ENCODE measurements at places on chromosomes 3 and 15.

DNA sequence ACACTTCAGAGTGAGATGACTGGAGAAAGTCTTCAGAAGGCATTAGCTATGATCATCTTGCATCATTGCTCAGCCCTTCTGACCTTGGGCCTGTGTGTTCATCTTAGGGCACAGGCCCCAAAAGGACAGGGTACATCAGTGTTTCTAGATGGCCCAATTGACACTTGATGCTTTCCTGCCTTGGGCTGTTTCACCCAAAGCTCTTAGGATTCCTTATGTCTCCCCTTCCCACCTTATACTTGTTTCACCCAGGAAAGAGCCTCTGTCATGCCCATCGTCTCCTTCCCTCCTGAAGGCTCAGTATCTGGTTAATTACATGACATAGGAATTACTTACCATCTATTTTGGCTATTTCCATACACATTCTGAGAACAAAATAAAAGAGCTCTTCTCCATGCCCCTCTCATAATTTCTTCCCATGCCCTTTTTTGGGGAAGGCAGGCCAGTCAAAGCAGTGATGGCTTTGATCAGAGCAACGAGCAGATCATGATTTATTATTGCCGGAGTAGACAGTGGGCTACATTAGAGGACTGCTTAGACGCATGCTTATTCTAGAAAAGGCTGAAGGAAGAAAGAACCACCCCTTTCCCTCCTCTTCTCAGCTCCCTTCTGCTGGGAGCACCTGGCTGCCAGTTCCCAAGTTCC, 72.9 kb downstream of the GHSR start:
- no peak for DNase-seq

DNA sequence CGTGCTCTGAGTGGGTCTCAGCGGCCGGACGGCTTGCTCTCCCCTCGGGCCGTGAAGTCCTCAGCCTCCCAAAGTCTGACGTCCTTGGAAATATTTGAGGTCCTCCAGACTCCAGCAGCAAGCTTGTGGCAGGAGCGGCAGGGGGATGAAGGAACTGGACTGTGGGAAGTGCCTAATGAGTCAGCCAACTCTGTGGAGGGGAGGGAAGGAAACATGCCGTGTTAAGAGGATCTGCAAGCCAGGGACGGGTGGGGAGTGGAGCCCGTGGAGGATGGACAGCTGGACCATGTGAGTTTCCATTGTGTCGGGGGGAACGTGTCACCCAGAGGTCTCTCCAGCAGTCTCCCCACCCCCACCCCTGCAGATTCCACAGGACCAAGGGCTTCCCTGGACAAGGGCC, 39.4 kb upstream of the IDH2 start:
- no peak for DNase-seq

- no peak for DNase-seq
Observed at GRCh38 chr3:117844676-117845075, 1135.1 kb downstream of the TUSC7 start.

DNA sequence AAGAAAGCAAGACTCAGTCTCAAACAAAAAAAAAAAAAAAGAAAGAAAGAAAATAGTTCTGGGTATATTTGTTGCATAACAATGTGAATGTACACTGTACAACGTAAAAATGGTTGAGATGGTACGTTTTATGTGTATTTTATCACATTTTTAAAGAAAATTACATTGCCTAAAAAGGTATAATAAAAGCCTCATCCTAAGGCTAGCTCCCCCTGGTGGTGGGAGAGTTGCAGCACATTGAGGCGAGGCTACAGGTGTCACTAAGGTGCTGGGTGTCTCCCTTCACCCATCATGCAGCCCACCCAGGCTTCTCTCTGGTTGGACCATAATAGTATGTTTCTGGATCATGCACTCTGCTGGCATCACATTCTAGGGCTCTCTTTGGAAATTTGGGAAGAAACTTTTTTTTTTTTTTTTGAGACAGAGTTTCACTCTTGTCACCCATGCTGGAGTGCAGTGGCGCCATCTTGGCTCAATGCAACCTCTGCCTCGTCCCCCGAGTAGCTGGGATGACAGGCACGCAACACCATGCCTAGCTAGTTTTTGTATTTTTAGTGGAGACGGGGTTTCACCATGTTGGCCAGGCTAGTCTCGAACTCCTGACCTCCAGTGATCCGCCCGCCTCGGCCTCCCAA, 12.4 kb upstream of the RAB11A start:
- DNase-seq = peak; percentile 91

- DNase-seq = no peak
Observed at GRCh38 chr3:46031747-46032146, 4.5 kb upstream of the XCR1 start.

GRCh38 chr15:58726867-58727266, 22.6 kb downstream of the ADAM10 start:
- DNase-seq = no peak

GRCh38 chr3:162641317-162641716, 1144.7 kb downstream of the OTOL1 start:
- no peak for DNase-seq

- no peak for DNase-seq
Observed at GRCh38 chr15:27094235-27094634, 123.3 kb downstream of the GABRG3 start.

GRCh38 chr15:96365781-96366525, 35.5 kb downstream of the NR2F2 start:
- DNase-seq = no peak

GRCh38 chr3:141044695-141045641, 6.2 kb upstream of the SPSB4 start:
- peak; percentile 20 for DNase-seq

DNA sequence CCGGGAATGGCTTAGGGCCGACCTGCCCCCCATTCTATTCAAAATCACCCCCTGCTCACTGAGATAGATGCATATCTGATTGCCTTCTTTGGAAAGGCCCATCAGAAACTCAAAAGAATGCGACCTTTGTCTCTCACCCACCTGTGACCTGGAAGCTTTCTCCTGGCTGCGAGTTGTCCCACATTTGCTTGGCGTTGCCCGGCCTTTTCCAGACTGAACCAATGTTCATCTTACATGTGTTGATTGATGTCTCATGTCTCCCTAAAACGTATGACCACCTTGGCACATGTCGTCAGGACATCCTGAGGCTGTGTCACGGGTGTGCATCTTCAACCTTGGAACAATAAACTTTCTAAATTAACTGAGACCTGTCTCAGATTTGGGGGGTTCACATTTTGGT, 3.4 kb upstream of the MUC20 start:
- no peak for DNase-seq

DNA sequence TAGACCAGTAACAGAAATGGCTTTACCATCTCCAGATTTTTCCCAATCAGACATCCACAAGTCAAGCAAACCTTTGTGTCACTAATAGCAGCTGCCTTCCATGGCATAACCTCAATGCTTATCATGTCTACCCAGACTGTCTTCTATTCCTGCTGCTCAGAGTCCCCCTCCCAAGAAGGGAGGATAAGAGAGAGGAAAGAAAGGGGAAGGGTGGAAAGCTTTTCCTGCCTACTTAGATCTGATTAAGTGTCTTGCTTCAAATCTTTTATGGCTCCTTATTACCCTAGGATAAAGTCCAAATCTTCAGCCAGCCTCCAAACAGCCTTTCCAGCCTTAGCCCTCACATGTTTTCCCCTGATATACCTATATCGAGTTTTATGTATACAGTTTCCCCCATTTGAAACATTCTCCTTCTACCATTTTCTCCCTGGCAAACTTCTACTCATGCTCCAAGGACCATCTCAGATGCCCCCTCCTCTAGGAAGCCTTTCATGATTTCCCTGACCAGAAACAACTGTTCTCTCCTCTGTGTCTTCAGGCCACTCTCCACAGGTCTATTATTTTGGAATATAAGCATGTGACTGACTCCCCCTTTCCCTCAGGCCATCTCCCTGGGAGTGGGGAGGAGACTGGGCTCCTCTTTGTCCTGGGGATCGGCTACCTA, 7.9 kb upstream of the SSUH2 start:
- no peak for DNase-seq

DNA sequence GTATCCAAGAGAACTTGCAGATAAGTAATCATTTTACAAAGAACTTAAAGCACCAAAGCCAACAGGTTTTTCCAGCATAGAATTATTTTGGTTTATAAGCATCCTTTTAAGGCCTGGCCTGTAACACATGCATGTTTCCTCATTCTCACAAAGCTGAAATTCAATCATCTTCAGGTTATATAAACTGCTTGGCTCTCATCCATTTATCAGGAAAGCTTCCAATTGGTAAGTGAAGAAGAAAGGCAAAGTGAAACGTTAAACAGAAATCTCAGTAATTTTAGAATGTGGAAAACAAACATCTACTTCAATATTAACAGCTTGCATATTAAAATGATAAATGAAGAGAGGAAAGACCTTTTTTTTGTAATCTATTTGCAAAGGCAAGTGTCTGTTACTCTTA, 1.6 kb downstream of the SERP1 start:
- DNase-seq = no peak

- DNase-seq = no peak
Observed at GRCh38 chr3:24259901-24260512, 234.6 kb downstream of the THRB start.

DNA sequence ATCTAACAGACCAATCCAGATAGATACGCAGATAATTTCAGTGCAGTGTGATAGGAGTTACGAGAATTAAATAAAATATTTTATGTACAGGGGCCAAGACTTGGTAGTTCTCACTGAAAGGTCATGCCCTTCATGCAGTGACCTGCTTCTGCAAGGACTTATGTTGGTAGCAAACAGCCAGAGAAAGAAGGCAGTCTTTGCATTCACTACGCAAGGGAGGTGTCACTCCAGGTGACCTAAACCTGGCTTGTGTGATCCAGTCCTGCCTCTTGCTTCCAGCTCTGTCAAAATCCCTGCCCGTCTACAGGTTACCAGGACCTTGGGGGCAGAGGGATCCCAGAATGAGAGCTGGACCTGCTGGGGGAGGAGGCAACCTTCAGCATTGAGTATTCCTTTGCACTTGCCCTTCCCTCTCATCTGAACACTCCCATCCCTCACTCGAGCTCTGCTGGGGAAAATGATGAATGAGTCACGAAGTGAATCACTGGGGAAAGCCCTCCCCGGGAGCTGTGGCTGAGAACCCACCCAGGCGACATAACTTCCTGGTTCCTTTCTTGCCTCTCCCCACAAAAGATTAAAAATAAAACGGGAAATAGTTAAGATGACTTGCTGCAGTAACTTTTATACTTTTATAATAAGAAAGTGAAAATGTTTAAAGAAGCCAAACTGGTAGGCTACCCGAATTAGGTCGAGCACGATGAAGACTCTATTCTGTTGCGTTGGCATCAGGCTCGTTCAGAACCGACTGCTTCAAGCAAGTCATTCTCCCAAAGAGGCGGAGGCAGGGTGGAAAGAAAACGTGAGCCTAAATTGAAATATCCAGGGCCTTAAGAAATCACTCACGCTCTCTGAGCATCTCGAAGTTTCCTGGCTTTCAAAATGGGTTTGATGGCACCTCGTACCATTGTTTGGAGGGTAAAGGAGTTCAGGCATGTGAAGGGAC, 216.1 kb downstream of the SLCO3A1 start:
- DNase-seq = peak; percentile 78

GRCh38 chr3:143895805-143896204, 47.5 kb upstream of the SLC9A9 start:
- no peak for DNase-seq

DNA sequence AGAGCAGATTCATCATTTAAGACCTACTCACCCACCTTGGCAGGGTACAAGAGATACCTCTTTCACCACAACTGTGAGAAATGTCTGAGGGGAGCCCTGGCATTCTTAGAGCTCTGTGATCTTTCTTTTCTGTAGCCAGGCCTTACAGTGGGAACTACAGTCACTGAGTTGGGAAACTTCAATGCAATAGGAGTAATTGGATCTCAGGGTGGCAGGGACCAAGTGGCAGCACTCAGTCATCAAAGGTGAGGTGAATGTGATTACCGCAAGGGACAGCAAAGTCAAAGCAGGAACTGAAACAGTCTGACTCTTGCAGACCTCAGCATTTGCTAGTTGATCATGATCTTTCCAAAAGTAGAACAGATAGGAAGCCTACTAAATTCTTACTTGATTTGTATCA, 7.2 kb upstream of the MCF2L2 start:
- DNase-seq = peak; percentile 34

GRCh38 chr15:56892659-56893363, 25.6 kb upstream of the TCF12 start:
- no peak for DNase-seq

DNA sequence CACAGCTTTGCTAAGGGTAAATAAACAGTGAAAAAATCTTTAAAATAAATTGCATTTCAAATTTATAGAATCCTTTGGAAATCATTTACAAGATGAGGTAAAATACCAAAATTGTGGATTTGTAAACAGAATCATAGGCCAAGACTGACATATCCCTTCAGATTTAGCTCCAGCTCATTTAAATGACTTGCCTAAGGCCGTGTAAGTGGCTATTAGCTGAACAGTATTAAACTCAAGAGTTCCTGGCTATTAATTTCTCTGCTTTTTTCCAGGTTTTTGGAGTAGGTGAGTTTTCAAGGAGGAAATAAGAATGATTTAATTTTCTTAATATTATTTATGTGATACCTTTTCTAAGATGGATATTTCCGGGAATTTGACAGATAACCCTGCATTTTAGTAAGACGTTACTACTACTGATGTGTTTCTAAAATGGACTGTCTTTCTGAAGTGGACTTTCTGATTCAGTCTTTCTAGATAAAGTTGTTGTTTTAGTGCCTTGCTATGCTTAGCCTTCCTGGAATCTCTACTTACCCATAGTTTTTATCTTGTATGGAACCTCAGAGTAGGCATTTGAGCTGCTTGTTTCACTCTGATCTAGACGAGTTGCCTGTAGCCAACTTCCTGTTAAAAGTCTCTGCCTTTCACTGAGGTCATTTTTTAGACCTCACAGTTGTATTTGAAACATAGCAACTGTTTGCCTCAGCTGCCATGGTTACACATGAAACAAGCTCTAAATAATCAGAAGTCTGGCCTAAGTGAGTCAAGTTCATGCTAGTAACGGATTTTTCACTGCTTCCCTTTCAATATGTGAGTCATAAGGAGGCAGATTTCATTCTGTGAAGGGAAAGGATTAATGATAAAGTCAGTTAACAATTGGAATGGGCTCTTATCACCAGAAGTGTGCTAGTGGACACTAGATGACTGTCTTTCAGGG, 127.0 kb downstream of the KLHL25 start:
- DNase-seq = peak; percentile 78

- DNase-seq = no peak
Observed at GRCh38 chr3:46202535-46202934, 5.6 kb downstream of the CCR1 start.

GRCh38 chr15:93265111-93265556, 176.1 kb upstream of the RGMA start:
- no peak for DNase-seq

DNA sequence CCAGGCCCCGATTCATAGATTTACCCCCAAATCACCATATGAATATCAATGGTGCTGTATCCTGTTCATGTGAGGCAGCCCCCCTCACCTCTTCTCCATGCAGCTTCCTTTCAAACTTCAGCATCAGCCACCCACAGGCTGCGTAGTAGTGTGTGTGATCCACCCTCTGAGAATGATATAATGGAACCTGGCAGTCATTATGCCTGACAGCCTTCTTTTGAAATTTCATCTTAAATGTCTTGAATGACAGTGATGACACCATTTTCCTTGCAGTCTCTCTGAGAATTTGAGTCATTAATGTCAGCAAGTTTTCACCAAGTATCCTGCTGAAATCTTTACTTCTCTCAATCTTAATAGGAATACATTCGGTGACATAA, 3.5 kb upstream of the CLRN1 start:
- peak; percentile 24 for DNase-seq

GRCh38 chr3:181425074-181425473, 286.7 kb upstream of the SOX2 start:
- no peak for DNase-seq

GRCh38 chr3:197371591-197372046, 73.2 kb upstream of the DLG1 start:
- no peak for DNase-seq
